Ureter (tissue), 1 donor: ENCODE measurements at places on chromosomes 12 and 14.

DNA sequence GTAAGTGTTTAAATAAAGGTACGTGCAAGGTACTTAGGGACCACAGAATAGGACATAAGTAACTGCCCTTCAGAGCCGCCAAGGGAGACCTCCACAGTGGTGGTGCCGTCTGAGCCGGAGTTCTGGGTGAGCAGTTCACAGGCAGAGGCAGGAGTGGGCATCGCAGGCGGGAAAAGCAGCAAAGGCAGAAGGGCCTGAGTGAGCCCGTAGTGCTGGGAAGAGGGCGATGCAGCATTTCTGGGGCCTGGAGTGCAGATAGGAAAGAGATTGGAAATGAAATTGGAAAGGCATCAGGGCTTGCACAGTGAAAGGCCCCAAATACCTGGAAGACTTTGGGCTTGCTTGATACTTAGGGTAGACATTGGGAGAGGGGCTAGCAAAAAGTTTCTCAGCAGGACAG, 32.9 kb downstream of the EVL start:
- DNase-seq, result no peak

DNA sequence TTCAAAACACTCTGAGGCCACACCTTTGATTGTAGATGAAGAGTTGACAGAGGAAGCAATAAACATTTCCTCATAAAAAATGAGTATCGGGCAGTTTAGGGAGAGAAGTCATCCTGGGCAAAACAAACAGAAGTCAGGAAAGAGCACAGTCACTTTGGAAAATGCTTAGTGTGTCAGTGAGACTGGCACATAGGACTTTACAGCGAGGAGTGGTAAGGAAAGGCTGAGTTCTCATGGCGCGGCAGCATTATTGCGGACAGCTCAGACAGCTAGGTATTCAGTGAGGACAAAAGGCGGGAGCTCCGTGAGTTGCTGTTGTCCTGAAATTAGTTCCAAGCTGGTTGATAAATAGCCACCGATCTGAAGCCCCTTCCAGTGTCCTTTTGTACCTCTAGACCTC, 229.9 kb downstream of the SNAPC1 start:
- no peak for DNase-seq

GRCh38 chr14:97592341-97592980, 795.3 kb downstream of the VRK1 start:
- no peak for DNase-seq

DNA sequence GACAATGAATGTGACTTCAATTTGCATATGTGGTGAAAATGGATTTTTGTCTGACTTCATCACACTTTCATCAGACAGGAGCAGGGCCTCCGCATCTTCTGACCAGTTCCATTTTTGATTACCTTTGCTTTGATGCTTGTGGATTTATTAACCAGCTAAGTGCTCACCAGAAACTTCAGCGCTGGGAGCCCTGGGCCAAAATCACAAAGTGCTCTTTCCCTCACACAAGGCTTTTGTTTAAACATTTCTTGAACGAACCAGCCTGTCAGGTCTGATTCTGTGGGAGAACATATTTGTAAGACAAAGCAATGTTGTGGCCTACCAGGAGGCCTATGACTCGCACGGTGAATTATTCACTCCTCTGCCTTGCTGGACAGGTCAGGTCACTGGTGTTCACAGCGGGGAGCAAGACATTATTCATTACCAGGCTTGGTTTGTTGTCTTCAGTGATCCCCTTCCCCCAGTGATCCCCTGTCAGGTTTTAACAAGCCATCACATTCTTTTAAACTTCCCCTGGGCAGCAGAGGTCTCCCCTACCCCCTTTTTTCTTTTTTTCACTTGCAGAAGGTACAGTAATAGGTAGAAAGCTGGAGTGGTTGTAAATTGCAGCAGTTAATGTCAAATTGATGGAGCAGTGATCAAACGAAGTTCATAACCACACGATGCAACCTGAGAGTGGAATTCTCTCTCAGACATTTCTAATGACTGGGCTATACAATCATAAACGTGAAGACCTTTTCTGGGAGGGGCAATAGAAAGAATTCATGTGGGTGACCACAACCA, 167.5 kb upstream of the PRICKLE1 start:
- peak; percentile 48 for DNase-seq

- no peak for DNase-seq
Observed at GRCh38 chr12:78680596-78680995, 184.0 kb upstream of the SYT1 start.

GRCh38 chr14:68342216-68342763, 450.6 kb downstream of the ZFP36L1 start:
- no peak for DNase-seq

DNA sequence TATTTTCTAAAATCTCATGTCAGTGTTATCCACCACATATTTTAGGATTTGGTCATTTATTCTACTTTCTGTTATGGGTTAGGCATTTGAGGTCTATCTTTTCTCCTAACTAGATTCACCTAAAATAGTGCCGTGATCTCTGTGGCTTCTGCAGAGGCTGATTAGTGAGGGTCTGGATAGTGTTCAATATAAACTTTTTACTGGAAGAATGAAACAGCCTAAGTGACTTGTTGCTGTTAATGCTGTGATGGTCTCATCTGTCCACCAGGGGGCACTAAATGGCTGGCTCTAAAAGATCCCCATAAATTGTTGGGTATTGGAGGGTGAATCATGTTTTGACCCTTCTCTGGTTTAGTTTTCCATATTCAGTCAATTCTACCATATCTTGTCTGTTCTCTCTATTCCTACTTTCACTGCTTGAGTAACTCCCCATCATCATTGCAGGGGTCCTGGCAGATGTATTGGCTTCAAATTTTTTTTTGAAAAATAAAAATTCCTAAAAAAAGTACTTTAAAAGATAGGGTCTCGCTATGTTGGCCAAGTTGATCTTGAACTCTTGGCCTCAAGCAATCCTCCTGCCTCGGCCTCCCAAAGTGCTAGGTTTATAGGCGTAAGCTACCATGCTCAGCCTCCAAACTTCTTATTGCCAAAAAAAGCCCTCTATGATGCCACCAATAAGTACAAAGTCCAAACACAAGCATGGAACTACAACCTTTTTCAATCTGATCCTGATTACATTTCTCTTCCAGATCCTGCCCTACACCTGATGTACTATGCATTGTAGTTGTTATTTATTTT, 6.9 kb downstream of the PABPN1 start:
- no peak for DNase-seq

DNA sequence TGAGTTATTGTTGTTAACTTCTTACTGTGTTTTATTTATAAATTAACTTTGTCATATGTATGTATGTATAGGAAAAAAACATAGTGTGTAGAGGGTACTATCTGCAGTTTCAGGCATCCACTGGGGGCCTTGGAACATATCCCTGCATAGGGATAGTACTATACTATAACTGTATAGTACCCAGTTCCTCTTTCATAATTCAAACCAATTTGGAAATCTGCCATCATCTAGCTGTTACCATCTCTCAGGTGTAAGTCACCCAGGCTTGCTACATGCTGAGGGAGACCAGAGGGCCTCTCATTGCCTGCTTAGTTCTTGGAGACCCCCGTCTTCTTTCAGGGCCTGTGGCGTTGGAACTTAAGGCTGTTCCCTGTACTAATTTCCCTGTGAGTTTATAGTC, 12.9 kb upstream of the DCD start:
- no peak for DNase-seq

- no peak for DNase-seq
Observed at GRCh38 chr14:79293482-79294177, 917.7 kb downstream of the DIO2 start.

- DNase-seq, result peak; percentile 90
Observed at GRCh38 chr14:76958980-76959710, 69.4 kb downstream of the IRF2BPL start.

DNA sequence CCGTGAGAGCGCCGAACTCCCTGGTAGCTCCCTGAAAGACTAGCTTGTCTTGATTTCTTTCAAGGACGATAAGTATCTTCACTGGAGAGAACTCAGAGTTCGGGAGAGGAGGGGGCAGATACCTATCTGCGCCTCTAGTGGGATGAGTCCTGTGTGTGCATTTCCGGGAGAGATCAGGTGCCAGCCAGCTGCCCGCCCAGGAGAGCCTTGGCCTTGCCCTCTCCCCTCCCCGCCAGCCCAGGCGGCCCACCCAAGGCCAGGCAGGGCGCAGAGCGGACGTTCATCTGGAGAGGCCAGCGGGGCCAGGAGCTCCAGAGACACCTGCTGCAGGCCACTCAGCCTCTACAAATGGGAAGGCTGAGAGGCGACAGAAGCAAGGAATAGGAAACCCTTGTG, 1.0 kb downstream of the CD9 start:
- DNase-seq, result peak; percentile 71

- no peak for DNase-seq
Observed at GRCh38 chr14:24673534-24674203, 39.7 kb upstream of the GZMB start.

DNA sequence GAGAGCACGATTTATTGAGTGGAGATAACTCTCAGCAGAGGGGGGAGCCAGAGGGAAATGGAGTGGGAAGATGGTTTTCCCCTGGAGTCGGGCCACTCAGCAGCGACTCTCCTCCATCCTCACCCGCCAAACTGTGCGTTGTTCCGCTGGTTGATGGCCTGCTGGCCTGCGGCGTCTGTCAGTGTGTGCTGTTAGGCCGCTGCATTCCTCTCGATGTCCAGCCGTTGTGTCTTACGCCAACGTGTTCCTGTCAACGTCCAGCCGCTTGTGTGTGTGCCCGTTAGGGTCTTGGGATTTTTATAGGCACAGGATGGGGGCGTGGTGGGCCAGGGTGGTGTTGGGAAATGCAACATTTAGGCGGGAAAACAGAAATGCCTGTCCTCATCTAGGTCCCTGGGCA, 69.2 kb downstream of the PTPRQ start:
- DNase-seq, result no peak

DNA sequence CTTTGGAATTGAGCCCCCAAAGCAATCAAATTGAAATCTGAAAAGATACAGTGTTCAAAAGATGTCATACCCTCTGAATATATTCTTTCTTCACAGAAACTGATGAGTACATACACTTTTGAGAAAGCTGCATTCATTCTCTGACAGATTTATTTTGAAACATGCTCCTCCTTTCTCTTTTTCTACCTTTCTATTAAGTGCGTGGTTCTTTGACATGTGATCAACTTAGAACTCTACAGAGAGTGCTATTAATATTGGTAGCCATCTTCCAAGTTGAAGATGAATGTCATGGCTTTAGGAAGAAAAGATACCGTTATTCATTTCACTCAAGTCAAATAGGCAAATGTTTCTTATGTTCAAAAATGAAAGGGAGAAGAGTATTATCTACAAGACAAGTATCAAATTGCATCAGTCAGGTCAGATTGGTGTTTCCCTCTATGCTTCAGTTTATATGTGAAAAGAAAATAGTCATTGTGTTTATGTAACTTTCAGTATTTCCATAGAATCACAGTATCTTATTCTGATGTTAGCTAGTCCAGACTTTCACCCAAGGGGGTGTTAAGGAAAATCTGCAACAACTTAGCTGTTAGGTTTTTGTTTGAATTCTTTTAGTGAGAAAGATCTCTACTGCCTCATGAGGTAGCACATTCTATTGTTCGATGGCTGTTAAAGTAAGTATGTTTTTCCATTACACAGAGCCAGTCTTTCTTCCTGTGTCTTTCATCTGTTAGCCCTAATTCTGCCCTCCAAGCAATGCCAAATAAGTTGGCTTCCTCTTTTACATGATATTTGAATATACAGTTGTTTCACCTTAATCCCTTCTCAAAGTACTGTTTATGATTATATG, 55.4 kb upstream of the GARIN2 start:
- DNase-seq, result no peak

GRCh38 chr12:93960521-93960920, 187.9 kb upstream of the PLXNC1 start:
- DNase-seq, result no peak

DNA sequence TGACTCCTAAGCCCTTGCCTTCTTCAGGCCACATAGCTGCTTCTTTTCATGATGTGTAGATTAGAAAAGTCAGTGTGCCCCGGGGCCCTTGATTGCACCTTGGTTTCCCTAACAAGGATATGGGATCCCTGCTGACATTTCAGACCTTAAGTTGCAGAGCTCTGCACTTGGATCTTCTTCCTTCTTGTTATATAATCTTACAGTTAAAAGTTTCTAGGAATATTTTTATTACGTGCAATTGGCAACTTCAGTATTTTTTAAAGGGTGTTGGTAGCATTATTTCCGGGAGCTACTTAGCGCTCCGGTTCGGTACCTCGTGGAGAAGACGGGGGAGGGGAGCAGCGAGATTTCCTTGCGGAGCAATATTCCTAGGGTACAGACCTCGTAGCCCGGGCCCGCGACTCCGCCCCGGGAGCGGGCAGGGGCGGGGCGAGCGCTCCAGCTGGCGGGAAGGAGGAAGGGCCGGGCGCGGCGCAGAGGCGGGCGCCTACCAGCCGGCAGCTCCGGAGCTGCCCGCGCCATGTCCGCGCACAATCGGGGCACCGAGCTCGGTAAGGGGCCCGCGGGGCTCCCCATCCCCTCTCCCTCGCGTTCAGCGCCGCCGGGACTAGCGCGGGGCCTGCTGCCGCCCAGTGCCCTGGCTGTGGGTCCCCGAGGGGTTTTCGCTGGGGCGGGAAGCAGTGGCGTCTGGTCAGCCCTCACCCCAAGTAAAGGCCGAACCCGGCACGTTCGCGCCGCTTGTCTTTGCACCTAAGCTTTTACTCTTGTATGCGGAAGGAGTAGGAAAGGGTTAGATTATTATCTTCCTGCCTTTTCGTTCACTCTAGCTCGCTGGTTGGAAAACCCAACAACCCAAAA, at the start of gene DERA:
DERA (plus strand) TSS at position 469 of the 858 bp plus-strand sequence; CDS start at position 521, 52 bp downstream.
- DNase-seq, result peak; percentile 84

DNA sequence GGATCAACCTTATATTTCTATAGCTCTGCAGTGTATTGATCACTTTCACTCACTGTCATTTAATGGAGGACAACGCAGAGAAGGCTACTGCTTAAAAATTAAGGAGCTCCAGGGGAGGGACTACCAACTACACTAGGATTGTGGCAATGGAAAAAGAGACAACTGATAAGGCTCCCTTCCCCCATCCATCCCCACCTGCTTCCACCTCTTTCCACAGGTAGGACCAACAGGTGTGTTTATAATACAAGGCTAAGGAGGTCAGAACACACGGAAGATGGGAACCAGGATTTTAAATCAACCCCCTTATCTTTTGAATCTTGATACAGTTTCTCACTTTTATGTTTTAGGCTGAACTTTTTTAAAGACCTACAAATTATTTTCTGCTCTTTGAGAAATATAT, 90.8 kb downstream of the STAB2 start:
- no peak for DNase-seq
